Left cardiac atrium (tissue), 4 donors: ENCODE measurements at places on chromosomes 4 and X.

- DNase-seq: no peak
Observed at GRCh38 chrX:124501586-124501985, 155.2 kb downstream of the SH2D1A start.

GRCh38 chr4:3303923-3304710, 11.3 kb downstream of the RGS12 start:
- DNase-seq: peak; percentile 14

- no peak for DNase-seq
Observed at GRCh38 chr4:19026281-19026680, 1004.7 kb upstream of the LCORL start.

DNA sequence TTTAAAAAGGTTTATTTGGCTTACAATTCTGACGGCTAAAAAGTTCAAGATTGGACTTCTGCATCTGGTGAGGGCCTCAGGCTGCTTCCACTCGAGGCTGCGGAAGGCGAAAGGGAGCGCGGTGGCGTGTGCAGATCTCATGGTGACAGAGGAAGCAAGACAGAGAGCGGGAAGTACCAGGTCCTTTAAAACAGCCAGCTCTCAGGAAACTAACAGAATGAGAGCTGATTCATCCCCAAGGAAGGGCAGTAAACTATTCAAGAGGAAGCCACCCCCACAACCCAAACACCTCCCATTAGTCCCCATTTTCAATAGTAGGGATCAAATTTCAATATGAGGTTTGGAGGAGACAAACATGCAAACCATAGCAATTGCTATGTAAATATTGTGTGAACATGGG, 2144.2 kb upstream of the AGA start:
- DNase-seq: no peak

- no peak for DNase-seq
Observed at GRCh38 chr4:7652451-7652881, 217.7 kb upstream of the PSAPL1 start.

DNA sequence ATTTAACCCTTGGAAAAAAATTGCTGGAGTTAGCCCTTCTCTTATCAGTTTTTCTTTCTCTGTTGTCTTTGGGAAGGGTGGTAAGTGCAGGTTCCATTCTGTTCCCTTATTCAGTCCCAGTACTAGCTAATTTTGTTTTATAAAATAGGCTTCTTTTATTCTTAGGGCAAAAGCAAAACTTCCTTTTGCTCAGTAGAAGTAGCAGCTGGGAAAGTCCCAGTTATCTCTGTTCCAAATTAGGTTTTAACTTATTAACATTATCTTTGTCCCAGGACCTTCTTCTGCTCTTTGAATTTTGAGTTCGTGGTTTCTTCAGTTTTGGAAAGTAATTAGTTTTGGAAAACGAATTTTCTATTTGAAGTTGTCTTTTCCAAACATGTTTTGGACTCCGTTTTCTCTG, 61.1 kb downstream of the BANK1 start:
- DNase-seq: no peak
